ENCODE measurements at places on chromosomes 1 and 21.

DNA sequence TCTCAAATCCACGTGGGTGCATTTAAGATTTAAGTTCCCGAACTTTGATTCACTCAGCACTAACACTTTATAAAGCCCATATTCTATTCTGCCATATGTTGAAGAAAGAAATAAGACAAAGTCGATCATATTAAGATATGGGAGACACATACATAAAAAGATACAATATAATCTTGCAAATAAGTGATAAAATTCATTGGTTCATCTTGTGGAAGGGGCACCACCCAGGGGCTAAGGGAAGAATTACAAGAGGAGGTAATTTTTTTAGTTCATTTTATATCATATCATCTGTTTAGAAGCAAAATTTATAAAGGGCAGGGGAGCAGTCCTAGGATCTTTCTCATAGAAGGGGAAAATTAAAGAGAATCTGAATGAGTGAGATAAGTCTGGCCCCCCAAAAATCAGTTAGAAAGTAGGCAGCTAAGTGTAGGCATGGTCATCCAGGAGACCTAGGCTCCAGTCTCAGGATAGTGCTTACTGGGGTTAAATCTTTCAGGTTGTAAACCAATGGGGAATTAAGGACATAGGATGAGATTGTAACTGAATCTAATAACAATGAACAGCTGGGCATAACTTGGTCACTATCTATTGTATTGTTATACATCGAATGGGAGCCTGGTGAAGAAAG, 124.2 kb upstream of the L1TD1 start:
- no peak for DNase-seq

DNA sequence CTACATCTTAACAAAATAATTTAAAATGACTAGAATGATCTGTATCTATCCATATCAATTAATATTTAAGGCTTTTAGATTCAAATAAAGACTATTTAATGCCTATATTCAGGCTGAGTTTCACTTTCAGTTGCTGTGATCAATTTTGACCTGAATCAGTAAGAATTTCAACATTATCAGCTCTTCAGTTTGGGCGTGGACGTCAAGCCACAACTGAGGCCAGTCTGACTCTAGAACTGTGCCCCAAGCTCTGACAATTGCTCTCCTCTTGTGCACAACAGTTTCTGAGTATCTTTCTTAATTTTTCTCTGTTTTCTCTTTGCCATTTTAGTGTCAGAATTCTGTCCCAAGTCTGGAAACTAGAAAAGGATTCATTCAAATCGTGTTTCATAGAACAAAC, 1095.5 kb downstream of the PLA2G4A start:
- DNase-seq: no peak

DNA sequence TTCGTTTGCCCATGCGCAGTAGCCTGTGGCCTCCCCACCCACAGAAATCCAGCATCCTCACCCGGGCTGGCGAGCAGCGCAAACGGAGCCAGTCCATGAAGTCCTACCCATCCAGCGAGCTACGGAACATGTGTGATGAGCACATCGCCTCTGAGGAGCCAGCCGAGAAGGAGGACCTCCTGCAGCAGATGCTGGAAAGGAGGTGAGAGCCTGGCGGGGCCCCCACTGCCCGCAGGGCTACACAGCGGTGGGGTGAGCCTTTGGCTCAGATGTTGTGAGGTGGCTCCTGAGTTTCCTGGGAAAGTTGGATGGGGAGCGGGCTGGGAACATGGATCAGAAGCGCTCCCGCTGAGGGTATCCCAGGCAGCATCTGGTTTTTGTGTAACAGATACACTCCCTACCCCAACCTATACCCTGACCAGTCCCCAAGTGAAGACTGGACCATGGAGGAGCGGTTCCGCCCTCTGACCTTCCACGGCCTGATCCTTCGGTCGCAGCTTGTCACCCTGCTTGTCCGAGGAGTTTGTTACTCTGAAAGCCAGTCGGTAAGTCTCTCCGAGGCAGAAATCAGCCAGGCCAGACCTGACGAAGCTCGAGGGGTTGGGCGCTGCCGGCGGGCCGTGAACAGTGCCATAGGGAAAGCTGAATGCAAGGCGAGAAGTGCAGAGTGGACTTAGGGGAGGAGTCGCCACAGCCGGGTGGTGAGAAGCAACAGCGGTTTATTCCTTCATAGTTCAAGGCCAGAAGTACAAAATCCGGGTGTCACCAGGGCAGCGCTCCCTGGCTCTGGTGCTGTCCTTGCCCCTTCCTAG, 10.4 kb downstream of the NPPA start:
- DNase-seq: no peak

- DNase-seq: no peak
These were observed 31.0 kb downstream of the AGO4 start for GRCh38 chr1:35838693-35839245.

Data from GM06990 (cell line).